ENCODE measurements at places on chromosomes 2 and 18. TPM values are rescaled to one million over a fixed set of nuclear protein-coding genes. Genes with fewer than 3 reads are reported as not detected.

RGPD4 gene
- total RNA-seq = not detected

LOXHD1 gene
- total RNA-seq = 0.07 TPM

SERPINB10 gene
- not detected for total RNA-seq

PKP4 gene
- total RNA-seq = 65.8 TPM

CHMP3 gene
- total RNA-seq = 11.2 TPM

SERPINB2 gene
- total RNA-seq = not detected

SLC38A11 gene
- total RNA-seq = not detected

ORC4 gene
- 57.3 TPM for total RNA-seq

CAPN13 gene
- total RNA-seq = 2.3 TPM

HOXD9 gene
- 0.10 TPM for total RNA-seq

HES6 gene
- total RNA-seq = 52.2 TPM

SULT1C2 gene
- total RNA-seq = 1.4 TPM

ZSWIM2 gene
- not detected for total RNA-seq

SPP2 gene
- total RNA-seq = not detected

FN1 gene
- 50.4 TPM for total RNA-seq

STON1 gene
- 9.0 TPM for total RNA-seq

SLC5A7 gene
- total RNA-seq = not detected

ABCB11 gene
- total RNA-seq = 0.66 TPM
